NCI-H1694 (cell line): ENCODE measurements at places on chromosomes 2 and 18.

GRCh38 chr2:235849489-235849888 lies 318.7 kb downstream of the GBX2 start:
- no peak for DNase-seq

DNA sequence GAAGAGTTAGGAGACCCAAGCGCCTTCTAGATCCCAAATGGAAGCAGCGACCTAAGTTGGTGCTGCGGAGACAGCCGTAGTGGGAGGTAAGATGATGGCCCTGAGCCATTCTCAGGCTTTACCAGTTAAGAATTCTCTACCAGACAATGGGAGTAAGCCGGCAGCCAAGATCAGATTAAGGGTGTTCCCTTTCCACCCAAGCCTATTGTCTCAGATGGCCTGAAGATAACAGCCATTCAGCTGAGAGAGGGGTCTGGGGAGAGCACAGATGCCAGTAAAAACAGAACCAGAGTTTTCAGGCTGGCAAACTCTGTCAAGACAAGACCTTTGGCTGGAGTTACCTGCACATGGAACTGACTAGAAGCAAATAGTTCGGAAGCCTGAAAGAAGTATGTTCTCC lies 191.7 kb upstream of the HAAO start:
- no peak for DNase-seq

DNA sequence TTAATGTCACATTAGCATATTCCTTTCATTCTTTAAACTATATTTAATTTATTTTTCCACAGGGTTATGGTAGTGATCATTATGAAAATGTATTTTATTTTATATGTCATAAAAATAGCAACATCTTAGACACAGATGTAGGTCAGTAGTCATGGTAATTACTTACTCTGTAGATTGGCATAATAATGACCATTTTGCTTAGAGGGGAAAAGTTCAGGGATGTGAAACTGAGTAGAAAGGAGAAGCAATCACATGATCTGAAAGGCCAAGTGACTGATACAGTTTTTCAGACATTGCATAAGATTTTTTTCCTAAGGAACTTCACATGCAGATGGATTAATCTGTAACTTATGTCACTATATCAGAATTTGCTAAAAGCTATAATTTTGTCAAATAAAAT lies 286.9 kb downstream of the CTNNA2 start:
- no peak for DNase-seq

GRCh38 chr18:73254564-73254963 lies 386.8 kb upstream of the NETO1 start:
- DNase-seq = no peak

DNA sequence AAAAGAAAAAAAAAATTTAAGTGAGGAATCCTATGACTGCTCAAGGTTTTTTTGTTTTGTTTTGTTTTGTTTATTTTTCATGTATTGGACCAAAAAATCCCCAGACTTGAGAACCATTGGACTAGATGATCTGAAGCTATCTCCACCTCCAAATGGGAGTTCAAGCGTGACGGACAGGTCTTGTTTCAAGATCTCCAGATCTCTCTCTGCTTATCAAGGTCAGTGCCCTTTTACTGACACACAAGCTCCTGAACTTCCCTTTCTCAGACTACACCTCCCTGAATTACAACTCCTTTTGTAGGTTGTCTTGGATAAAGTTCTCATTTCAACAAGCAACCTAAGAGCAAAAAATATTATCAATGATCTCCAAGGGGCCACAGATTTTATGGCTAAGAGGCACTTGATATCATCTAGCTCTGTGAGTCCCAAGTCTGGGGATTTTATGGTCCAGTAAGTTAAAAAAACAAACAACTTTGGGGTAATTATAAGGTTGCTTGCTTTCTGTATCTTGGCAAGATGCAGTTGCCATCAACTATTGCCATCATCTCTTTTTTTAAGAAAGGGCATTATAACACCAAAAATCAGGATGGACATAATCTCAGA lies 396.0 kb upstream of the ATP5MC3 start:
- no peak for DNase-seq
